ENCODE measurements at places on chromosomes 2 and 18. TPM values are rescaled to one million over a fixed set of nuclear protein-coding genes. Genes with fewer than 3 reads are reported as not detected.

Gene MAB21L4
- not detected for total RNA-seq

Gene PCGF1
- total RNA-seq: 31.2 TPM

Gene ENOSF1
- total RNA-seq: 92.2 TPM

Gene FANCL
- total RNA-seq: 19.0 TPM

Gene IL18RAP
- 4.2 TPM for total RNA-seq

Gene ANKRD30BL
- total RNA-seq: not detected

Gene DIPK1C
- total RNA-seq: not detected

Gene M1AP
- total RNA-seq: not detected

Gene DUSP2
- total RNA-seq: 24.9 TPM

Gene TIA1
- total RNA-seq: 146 TPM

Gene HK2
- total RNA-seq: 37.0 TPM

Gene CD28
- total RNA-seq: 117 TPM

Gene GREB1L
- not detected for total RNA-seq

Gene TTR
- not detected for total RNA-seq

Gene CLEC4F
- total RNA-seq: not detected

Gene PMAIP1
- 24.1 TPM for total RNA-seq
